ENCODE measurements at places on chromosomes 3 and 15. TPM values are rescaled to one million over a fixed set of nuclear protein-coding genes. Genes with fewer than 3 reads are reported as not detected.
A peak's percentile ranks its signal among the peaks of the same experiment; 100 is the strongest.

The IRAK2 gene
- 1.00 TPM for polyA plus RNA-seq

- no peak for DNase-seq
Observed at GRCh38 chr3:134242649-134243617, 7.7 kb downstream of the RYK start.

The SLC22A14 gene
- 1.1 TPM for polyA plus RNA-seq

DNA sequence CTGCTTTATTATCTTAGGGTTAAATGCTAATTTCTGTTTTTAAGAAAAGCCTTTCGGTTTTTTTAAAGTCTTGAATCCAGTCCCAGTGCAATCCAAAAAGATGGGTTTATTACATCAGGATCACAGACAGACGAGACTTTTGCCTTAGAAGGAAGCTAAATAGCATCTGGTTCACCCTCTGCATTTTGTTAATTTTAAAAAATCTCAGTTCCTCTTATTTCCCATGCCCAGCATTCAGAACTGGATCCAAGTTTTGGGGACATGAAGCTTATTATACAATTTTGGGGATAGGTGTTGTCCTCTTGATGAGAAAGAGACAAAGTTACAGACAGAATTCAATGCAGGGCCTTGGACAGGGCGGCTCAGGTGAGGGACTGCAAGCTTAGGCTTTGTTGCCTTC lies 181.5 kb upstream of the LYSMD4 start:
- no peak for DNase-seq

The LRRIQ4 gene
- 0.12 TPM for polyA plus RNA-seq

- DNase-seq: no peak
Observed at GRCh38 chr3:111769992-111770352, 89.1 kb upstream of the PHLDB2 start.

DNA sequence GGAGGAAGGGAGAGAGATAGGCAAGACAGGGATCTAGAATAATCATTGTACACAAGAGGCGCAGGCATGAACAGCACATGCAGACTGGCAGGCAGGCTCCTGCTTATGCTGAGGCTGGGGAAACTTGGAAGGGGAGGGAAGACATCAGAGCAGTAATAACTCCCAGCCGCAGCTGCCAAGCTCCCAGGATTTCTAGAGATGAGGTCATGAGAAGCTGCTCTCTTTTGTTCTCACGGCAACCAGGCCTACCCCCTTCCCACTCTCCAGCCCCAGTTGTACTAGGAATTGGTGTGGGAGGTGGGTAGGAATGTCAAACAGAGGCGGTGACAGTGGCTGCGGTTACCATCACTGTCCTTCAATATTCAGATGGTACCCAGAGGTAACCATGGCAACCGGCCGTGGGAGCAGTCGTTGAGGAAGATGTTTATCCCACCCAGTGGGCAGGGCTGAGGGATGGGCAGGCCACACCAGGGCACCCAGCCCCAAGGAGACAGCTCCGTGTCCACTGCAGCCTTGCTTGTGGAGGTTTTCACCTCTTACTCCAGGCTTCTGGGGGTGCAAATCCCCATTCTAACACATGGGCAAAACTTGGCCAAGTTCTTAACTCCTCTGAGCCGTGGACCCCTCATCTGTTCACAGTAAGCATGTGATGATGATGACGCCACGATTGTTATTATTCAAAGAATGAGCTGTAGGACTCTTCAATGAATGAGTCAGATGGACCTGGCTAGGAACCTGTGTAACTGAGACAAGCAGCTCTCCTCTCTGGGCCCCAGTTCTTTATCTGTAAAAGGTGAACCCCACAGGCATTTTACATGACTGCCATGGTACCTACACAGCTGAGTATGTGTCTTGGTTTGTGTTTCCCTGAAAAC lies 360.8 kb upstream of the PROK2 start:
- DNase-seq: no peak

DNA sequence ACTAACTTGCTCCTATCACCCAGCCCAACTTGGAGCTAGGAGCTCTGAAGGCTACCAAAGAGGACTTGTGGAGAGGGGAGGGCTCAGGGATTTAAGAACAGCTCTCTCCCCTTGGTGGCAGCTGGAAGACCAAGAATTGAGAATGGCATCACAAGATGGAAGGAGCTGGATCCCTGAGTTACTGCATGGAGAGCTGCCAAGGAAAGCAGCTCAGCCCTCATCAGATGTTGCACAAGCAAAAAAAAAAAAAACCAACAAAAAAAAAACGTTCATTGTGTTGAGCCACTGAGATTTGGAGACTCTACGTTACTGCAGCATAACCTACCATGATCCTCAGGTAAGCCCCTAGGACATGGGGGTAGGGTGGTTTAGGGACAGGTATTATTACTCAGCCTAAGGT lies 41.0 kb downstream of the ITGB5 start:
- no peak for DNase-seq

DNA sequence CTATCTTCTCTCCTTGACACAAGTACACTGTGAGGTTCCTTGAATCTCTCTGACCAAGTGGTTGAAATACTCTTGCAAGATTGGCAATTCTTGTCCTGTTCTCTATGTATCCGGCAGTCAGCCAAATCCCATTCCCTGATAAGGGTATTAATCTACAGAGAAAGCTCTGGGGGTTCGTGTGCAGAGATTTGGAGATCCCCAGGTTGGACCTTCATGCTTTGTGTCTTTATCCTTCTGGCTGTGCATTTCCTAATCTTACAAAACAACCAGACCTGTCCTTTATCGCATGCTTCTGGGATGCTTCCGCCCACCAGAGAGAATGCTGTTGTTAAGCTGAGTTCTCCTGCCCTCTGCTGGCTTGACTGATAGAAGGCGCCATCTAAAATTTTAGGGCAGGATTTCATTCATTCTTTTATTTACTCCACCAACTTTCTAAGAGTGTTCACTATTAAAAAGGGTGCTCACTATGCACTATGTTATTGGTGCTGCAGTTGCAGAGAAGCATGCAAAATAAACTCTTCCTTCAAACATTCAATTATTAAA lies 8.6 kb upstream of the SST start:
- peak; percentile 61 for DNase-seq
